ENCODE measurements at places on chromosomes 2 and 18.

- no peak for DNase-seq
Measured at GRCh38 chr2:122988395-122989221, 1036.5 kb upstream of the CNTNAP5 start.

GRCh38 chr2:238852206-238852869 is 4.5 kb downstream of the TWIST2 start:
- DNase-seq: no peak

DNA sequence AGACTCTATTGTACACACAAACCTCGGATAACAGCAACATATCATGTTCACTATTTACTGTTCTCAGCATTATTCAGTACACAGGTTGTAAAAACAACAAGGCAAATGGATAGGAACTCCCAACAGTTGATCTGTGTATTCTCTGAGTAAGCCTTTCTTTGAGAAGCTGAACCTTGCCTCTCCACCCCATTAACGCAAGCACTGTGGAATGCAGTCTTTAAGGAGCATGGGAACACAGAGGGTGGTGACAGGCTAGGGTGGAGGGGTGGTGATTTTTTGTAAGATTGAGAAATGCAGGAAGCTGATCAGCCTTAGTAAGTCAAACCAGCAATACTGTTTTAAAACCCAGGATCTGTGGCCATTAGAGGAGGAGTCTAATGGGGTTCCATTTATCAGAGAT is 19.6 kb upstream of the SERPINB11 start:
- peak; percentile 89 for DNase-seq

- DNase-seq: peak; percentile 52
Measured at GRCh38 chr18:22171258-22172119, 2.1 kb downstream of the GATA6 start.

DNA sequence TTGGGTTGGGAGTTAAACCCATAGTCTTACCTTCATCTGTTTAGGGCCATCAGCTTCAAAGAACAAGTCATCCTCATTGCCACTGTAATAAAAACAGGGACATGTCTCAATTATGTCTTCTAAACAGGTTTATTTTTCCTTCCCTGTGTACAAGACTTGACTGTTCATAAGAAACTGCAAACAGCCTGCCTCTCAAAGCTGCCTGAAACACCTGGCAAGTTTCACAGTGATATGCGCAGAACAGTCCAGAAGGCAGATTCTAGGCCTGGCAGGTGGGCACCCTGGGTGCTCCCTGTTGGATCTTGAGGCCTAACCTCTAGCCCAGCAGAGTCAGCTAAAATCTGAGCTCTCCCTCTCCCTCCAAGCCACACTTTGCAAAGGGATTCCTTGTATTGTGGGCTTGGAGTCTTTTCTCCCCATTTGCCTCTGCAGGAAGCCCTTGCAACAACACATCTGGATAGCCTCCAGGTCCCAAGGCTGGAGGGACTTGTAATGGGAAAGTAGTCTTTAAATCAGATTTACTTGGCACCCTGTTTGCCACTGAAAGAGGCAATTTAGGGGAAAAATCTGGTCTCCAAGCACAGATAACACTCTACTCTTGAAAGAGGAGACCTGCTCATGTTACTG is 930 bp downstream of the IL1B start:
- DNase-seq: no peak
